ENCODE measurements at places on chromosomes 2 and 18. TPM values are rescaled to one million over a fixed set of nuclear protein-coding genes. Genes with fewer than 3 reads are reported as not detected.

FEV gene
- polyA plus RNA-seq: not detected

TMEM198 gene
- polyA plus RNA-seq: 2.7 TPM

CCDC148 gene
- 11.2 TPM for polyA plus RNA-seq

CRACDL gene
- polyA plus RNA-seq: 2.7 TPM

GRCh38 chr2:237511433-237511832 is 24.4 kb downstream of the MLPH start:
- no peak for DNase-seq

DNA sequence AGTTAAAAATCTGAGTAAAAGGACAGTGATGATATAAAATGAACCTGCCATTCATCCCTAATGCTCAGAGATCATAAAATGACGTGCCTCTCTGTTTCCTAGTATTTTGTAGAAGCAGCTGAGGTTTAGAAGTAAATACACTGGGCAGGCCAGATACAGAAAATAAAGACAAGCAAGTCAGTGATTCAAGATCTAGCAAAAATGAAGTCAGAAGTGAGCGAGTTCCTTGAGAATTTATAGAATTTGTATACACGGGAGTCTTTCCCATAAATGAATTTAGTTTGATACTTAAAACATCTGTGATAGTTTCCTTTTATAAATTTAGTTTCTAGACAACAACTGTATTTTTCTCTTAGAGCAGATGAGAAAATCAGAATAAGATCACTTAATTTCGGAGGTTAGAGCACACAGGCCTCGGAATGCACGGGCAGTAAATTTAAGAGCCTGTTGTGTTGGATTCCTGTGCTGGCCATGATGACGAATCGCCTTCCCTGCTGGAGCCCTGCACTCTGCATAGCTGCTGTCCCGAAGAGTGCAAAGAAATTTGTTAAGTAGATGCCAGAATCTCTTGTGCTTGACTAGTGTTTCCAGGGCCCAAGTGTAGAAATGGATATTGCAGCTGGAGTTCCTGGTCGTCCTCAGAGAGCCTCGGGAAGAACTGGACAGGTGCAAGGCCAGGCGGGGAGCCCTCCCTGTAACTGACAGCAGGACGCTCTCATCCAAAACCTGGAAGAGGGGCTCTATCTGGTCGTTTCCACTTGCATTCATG is 83.7 kb upstream of the RBM44 start:
- no peak for DNase-seq

- DNase-seq: no peak
Measured at GRCh38 chr18:68262690-68263294, 452.1 kb downstream of the TMX3 start.

DNA sequence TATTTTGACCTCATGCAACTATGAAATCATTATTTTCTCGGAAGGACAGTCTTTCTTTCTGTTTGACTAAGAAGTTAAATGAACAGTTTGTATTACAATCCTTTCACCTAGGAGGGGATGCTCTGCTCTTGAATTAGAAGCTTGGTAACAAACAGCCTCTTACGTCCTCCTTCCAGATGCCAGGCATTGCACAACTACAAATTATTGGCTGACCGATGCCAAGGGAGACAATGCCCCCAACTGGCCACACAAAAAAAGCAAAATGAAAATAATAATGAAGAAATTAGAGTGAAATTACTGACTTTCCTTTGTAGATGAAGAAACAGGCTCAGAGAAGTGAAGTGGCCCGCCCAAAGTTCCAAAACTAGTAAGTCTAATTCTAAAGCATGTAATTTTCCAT is 177.9 kb downstream of the CYRIA start:
- DNase-seq: no peak

- no peak for DNase-seq
Measured at GRCh38 chr2:226652369-226652768, 147.3 kb downstream of the IRS1 start.

DNA sequence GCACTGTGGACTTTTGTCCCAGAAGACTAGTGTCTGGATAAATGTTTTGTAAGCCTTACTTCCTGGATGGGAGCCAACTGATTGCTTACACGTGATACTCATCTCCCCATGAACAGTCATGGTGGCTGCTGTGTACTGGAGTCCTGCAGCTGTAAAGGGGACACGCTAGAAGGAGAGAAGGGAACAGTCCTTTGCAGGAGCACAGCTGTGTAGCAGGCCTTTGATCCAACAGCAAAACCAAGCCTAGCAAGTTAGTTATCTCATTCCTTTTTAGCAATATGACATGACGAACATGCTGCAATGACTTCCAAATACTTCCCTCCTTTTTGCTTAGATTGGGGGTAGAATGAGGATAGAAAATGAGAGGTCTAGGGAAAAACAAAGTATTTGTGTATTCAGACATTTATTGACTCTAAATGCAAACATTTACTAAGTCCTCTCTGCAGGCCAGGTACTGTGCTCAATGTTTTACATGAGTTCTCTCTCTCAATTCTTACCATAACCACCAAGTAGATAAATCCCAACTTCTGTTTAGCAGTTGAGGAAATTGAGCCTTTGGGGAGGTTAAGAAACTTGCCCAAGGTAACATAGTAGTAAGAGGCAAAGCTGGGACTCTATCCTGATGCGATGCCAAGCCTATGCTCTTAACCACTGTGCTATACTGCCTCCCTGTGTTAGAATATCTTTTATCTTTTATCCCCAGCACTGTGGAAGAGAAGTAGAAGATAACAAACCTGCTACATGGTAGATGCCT is 55.4 kb upstream of the CD28 start:
- DNase-seq: no peak

Data from left renal cortex interstitium (tissue), 4 donors.